LHCN-M2 (cell line): ENCODE measurements at places on chromosomes 7 and 10.

GRCh38 chr7:158432369-158433341 is 155.0 kb downstream of the PTPRN2 start:
- peak; percentile 9 for DNase-seq

- peak; percentile 84 for DNase-seq
Measured at GRCh38 chr7:98559958-98560357, 57.1 kb upstream of the NPTX2 start.

DNA sequence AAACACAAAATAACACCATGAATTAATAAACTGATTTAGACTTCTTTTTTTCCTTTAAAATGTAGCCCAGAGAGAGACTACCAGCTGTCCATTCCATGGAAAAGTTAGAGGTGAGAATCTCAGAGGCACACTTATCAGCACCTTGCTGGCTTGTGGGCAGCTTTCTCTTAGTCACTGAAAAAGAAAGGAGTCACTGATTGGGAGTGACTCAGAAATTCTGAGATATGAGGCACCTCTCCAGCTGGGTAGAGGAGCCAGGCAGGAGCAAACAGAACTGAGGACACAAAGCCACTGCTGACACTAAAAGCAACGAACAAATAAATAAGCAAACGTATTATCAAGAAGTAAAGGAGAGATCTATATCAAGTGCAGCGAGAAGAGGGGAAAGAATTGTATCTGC is 310.6 kb downstream of the PARD3 start:
- peak; percentile 57 for DNase-seq

DNA sequence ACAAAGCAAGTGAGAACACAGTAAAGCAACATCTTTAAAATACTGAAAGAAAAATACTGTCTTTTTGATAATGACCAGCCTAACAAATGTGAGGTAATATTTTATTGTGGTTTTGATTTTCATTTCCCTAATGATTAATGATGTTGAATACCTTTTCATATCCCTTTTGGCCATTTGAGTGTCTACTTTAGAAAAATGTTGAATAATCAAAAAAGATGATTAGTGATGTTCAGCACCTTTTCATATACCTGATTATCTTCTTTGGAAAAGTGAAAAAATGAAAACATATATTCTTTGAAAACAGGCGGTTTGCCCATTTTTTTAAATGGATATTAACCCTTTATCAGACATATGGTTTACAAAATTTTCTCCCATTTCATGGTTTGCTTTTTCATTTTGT is 32.2 kb upstream of the EPHB6 start:
- no peak for DNase-seq

DNA sequence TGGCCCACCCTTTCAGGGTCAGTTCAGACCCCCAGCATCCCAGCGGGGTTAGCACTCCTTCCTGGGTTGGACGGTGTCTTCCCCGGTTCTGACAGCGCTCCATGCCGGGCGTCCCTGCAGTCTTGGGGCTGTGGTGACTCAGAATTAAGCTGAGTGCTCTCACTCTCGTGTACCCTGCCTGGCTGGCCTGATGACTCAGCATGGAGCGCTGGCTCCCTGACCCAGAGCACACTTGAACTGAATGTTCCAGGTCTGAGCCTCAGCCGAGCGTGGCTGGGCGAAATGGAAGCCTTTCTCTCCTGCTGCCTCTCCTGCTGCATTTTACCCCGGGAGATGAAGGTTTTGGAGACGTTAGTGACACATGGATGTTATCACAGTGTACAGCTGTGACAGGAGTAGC is 7.1 kb downstream of the BAG3 start:
- peak; percentile 93 for DNase-seq
